ENCODE measurements at places on chromosomes 3 and 15.

- no peak for DNase-seq
These were observed 198.0 kb downstream of the THRB start for GRCh38 chr3:24296441-24297205.

DNA sequence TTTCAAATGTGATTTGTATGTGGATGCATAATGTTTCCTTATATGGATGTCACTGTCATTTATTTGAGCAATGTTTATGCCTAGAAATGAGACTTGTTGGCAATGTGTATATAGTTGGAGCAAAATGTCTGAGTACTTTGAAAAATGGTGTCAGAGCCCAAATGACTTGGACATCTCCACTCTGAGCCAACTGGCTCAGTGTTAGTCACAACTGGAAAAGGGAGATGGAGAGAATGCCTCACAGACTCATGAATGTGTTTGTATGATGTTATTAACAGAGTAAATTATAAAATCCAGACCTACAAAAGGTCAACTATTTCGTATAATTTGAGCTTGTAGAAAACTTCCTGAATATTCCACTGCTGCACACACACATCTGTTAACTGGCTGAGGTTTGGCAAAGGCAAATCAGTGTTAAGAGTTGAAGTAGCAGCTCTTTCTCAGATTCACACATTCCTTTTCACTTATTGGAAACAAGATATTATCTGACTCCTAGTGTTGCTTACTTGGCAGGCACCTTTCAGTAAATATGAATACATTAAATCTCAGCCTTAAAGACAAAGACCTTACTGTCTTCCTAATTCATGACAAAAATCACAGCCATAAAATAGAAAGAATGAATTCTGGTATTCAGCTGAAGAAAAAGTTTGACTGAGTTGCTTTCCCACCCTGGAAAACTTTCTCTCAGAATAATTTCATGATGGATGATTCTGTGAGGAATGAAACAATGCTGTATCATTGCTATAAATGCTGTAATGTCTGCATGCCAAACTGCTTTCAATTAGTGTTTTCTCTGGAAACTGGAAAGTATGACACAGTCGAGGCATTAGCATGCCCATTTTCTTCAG is 27.0 kb downstream of the ADIPOQ start:
- DNase-seq = no peak

GRCh38 chr3:149415484-149415883 is 38.0 kb upstream of the TM4SF1 start:
- no peak for DNase-seq

DNA sequence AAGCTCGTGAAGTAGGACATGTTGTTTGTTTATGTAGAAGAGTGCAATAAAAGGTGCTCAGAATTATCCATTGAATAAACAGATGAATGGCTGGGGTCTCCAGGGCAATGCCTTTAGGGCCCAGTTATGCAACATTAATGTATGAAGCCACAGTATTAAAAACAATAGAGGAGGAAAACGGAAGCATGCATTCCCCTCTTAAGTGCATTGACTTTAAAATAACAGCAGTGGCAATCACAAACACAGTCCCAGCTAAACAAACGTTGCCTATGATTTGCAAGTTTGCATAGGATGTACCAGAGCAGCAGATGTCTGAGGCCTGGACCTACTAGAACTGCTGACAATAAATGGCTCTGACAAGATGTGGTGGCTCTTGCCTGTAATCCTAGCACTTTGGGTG is 60.6 kb upstream of the GCNT3 start:
- no peak for DNase-seq

DNA sequence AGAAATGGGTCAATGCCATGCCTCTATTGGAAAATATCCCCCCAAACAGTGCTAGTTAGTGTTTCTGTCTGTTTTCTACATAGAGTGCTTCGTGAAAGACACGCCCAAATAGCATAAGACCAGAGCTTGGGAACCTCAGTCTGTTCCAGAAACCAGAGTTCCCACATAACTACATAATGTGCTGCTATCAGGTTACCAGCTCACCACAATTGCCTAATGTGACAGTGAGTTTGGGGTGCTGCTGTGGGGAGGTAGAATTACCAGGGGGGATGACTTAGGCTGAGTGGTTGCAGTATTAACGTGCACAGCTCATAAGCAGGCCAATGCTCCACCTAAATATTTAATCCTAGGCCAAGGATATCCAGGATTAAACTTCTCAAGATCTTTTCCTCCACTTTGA is 39.2 kb downstream of the DUT start:
- no peak for DNase-seq

DNA sequence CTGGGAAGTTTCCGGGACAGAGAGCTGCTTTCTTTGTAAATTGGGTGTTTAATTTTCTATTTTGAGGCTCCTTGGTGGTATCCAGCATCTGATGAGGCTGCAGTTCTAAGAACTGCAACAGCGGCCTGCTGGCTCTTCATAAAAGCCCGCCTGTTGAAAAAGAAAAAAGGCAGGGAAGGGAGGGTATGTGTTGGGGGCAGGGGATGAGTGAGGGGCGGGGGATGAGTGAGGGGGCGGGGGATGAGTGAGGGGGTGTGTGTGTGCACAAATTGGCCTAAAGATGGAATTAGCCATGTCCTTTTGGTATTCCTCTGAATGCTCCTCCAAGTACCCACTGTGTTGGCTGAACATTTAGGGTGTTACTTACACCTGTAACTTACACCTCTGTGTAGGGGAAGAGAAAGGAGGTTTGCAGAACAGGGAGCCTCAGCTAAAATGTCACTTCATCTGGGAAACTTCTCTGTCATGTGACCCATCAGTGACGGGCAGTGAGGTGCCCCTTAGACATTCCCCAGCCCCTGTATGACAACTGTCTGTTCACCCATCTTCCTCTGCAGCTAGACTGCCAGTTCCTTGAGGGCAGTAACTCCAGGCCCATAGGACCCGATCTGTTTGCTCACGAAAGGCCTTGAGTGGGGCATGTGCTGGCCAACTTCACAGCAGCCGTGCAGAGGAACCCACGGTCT is 57.6 kb downstream of the LRIG1 start:
- no peak for DNase-seq

GRCh38 chr3:108879915-108880314 is 57.3 kb downstream of the TRAT1 start:
- no peak for DNase-seq

DNA sequence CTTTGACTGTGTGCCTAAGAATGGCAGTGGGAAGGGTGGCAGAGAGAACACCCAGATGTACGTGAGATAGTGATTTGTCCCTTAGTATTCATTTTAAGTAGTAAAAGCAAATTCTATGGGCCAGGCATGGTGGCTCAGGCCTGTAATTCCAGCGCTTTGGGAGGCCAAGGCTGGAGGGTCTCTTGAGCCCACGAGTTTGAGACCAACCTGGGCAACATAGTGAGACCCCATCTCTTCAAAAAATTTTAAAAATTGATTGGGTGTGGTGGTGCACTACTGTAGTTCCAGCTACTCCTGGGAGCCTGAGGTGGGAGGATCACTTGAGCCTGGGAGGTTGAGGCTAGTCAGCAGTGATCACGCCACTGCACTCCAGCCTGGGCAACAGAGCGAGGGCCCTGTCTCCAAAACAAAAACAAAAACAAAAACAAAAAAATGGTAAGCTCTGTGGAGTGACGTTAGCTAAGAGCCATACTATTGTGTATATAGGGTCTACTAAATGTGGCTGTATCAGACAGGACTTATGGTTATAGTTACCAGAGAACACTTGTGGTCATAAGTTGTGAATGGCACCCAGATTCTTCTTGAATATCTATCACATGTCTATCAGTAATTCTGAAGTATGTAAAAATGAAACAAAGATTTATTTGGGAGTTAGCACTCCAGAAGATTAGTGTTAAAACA is 171.5 kb downstream of the TCF12 start:
- no peak for DNase-seq

DNA sequence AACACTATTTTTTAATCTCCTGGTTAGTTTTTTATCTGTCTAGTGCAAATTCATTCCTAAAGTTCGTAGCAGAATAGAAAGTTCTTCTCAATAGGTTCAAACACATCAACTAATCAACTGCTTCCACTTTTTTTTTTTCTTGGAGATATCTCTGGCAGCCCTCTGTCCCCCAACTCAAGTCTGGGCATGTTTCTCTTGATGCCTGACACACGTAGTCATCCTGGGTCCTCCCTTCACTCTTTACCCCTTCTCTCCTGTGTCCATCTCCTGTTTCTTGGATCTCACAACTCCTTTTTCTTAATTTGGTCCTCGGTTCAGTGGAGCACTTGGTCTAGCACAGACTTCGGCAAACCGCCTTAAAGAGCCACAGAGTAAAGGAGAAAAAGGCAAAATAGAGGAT is 14.4 kb downstream of the TNFAIP8L3 start:
- DNase-seq = no peak

DNA sequence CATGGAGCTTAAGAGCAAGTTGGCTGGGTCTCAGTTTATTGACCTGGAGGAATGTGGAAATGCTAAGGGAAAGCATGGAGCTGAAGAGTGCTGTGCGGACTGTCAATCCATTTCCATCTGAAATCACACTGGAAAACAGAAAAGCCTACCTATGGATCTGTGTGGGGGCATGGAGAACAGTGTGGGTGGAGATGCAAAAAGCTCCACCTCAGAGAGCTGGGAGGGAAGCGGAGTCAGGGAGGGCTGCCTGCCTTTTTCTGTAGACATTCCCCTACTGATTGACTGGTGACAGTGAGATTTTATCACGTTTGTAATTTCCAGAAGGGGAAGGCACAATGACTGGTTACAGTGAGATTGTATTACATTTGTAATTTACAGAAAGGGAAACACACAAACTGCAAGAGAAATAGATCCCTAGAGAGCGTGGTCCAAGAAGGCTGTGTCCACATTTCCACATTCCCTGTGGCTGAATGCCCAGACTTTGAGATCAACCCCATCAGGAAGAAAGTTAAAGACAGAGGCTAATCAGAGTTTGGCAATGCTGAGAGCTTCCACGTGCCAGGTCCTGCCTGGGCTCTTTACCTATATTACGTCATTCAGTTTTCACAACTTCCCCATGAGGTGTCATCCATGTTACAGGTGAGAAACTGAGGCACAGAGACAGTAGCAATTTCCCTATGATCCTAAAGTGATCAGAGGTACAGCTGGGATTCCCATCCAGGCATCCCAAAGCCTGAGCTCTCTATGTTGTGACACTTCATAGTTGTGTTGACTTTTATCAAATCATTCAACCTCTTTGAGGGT is 67.7 kb upstream of the NSMCE3 start:
- DNase-seq = no peak

GRCh38 chr15:64110950-64111678 is 15.3 kb downstream of the SNX1 start:
- no peak for DNase-seq

GRCh38 chr3:51375136-51375535 is 10.0 kb upstream of the MANF start:
- DNase-seq = no peak

DNA sequence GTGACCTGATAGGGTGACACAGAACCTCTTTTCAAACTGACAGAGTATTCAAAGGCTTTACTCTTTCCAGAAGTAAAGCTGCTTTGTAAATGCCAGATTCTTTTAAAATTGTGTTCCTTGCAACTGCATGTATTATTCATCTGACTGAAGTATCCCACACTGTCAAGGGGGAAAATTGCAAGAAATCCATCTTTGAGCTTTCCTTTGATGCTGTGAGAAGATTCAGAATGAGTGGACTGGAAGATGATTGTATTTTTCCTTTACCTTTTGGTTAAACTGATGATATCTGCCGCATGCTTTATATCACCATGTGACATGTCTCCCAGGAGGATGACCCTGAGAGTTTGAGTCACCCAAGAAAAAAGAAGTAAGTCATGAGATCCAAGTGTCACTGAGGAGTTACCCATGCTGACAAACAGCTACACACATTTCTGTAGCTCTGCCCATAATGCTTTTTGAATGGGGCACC is 250.8 kb upstream of the CBLB start:
- DNase-seq = no peak

- DNase-seq = no peak
These were observed 613 bp downstream of the SEC13 start for GRCh38 chr3:10320320-10320677.

- DNase-seq = no peak
These were observed 990.4 kb upstream of the CADM2 start for GRCh38 chr3:83968356-83968755.

GRCh38 chr15:98322581-98322980 is 325.8 kb upstream of the IGF1R start:
- no peak for DNase-seq

DNA sequence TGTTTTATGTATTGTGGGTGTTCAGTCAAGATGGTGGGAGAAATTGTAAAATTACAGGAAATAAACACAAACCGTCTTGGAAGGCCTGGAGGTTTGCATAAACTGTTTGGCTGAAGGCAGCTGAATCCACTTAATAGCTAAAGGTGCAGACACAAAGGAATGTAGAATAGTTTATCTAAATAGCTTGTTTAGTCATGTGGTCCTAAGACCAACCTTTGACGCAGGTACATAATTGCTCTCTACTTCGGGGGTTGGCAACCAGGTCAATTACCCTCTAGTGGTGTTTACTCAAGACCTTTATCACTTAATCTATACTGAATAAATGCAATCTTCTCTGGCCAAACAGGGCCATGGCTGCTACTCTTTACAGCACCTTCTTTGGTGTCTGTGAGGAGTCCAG is 502.8 kb downstream of the IGSF11 start:
- no peak for DNase-seq

DNA sequence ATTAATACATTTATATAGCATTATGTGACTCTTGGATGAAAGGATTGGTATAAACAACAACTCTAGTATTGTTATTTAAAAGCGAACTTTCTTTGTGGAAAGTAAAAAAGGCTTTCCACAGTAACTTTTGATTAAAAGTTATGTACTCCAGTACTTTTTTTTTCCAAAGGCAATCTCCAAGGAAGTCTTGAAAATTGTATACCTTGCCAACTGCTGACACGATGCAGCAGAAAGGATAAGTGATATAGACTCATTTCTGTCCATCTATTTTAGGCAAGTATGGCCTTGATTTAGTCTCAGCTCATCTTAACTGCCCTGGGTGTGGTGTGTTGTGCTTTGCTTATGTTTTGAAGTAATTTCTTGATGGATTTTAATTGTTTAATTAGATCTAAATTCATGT is 79.7 kb downstream of the OTOL1 start:
- no peak for DNase-seq

- no peak for DNase-seq
These were observed 103.1 kb downstream of the THSD4 start for GRCh38 chr15:71218272-71218805.

- no peak for DNase-seq
These were observed 56.3 kb downstream of the GPR171 start for GRCh38 chr3:151146731-151147091.

DNA sequence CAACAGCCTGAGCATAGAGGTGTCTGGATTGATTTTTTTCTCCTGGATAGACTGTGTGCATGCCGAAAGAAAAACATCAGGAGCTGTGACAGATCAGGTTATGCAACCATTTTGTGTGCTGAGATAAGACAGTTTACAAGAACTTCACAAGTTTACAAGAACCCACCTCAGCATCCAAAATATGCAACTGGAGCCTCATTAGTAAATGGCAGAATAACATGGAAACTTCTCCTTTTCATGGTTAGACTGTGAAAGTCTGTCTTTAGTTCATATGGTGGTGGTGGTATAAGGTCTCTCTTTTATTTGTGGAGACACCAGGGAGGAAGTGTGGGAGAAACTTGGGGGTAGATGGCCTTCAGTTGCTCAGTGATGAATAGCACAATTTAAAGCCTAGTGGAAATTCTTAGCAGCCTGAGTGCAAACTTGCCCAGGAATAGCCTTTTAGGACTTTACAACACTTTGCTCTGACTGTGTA is 3.7 kb upstream of the ZNF609 start:
- no peak for DNase-seq

- DNase-seq = no peak
These were observed 28.2 kb downstream of the LOXL1 start for GRCh38 chr15:73954188-73955145.

All from stimulated activated CD4-positive, alpha-beta T cell treated with anti-CD3 and anti-CD28 coated beads, TNF-alpha, amount 100 ng/mL, for 1 hour (primary cell).